Camera-type eye (tissue), 1 donor: ENCODE measurements at places on chromosomes 3 and 15. TPM values are rescaled to one million over a fixed set of nuclear protein-coding genes. Genes with fewer than 3 reads are reported as not detected.

The CHRNA5 gene
- total RNA-seq: 3.6 TPM

The GOLGA6L2 gene
- not detected for total RNA-seq

The RASGRP1 gene
- 16.3 TPM for total RNA-seq

The CX3CR1 gene
- total RNA-seq: 1.8 TPM

The RPP14 gene
- 17.6 TPM for total RNA-seq

The ECE2 gene
- total RNA-seq: 2.0 TPM

The PPP1R14D gene
- total RNA-seq: not detected

The CD80 gene
- total RNA-seq: 0.77 TPM

The C3orf22 gene
- not detected for total RNA-seq

The IL5RA gene
- 0.44 TPM for total RNA-seq

The SNURF gene
- total RNA-seq: 55.8 TPM

The SLC24A5 gene
- 22.1 TPM for total RNA-seq

The HCN4 gene
- total RNA-seq: 2.2 TPM

The RTP1 gene
- total RNA-seq: not detected

The PLSCR2 gene
- not detected for total RNA-seq

The CACNA2D2 gene
- 17.4 TPM for total RNA-seq

The POLR2H gene
- 62.1 TPM for total RNA-seq

The LRTM1 gene
- total RNA-seq: 22.9 TPM

The CD96 gene
- total RNA-seq: 1.3 TPM

The SERINC4 gene
- 3.8 TPM for total RNA-seq

The KCNMB2 gene
- 7.8 TPM for total RNA-seq

The BAHD1 gene
- total RNA-seq: 12.9 TPM

The PXK gene
- total RNA-seq: 40.8 TPM

The CAND2 gene
- 17.7 TPM for total RNA-seq

The MFAP1 gene
- 37.1 TPM for total RNA-seq

The RTP4 gene
- 0.38 TPM for total RNA-seq

The PLA2G4E gene
- 0.16 TPM for total RNA-seq

The ARPP21 gene
- total RNA-seq: 22.7 TPM

The FOXL2NB gene
- total RNA-seq: 7.9 TPM

The SYNM gene
- total RNA-seq: 32.7 TPM

The CATSPER2 gene
- 5.7 TPM for total RNA-seq

The LRRC3B gene
- 7.8 TPM for total RNA-seq

The PLSCR5 gene
- total RNA-seq: not detected

The GOLGA8N gene
- 16.3 TPM for total RNA-seq

The MRAS gene
- 30.2 TPM for total RNA-seq

The ITGA11 gene
- 13.7 TPM for total RNA-seq

The REC114 gene
- total RNA-seq: not detected

The MB21D2 gene
- 17.7 TPM for total RNA-seq

The FRMD5 gene
- 25.5 TPM for total RNA-seq

The MDFIC2 gene
- total RNA-seq: not detected

The NUDT16 gene
- 18.6 TPM for total RNA-seq

The ARID3B gene
- total RNA-seq: 27.1 TPM

The SCN11A gene
- total RNA-seq: 1.4 TPM

The C2CD4A gene
- total RNA-seq: not detected

The EPHB3 gene
- 32.2 TPM for total RNA-seq

The EIF5A2 gene
- total RNA-seq: 4.7 TPM

The GOLGA6L25 gene
- not detected for total RNA-seq
